ENCODE measurements at places on chromosomes 16 and 17. TPM values are rescaled to one million over a fixed set of nuclear protein-coding genes. Genes with fewer than 3 reads are reported as not detected.

GRCh38 chr17:55090079-55090492, 121.5 kb downstream of the STXBP4 start:
- no peak for DNase-seq

- no peak for DNase-seq
These were observed 2.4 kb downstream of the C1QL1 start for GRCh38 chr17:44965481-44966234.

GRCh38 chr17:37130984-37131446, 182.3 kb downstream of the AATF start:
- no peak for DNase-seq

GRCh38 chr16:991773-992172, 10.2 kb downstream of the SOX8 start:
- DNase-seq = no peak

DNA sequence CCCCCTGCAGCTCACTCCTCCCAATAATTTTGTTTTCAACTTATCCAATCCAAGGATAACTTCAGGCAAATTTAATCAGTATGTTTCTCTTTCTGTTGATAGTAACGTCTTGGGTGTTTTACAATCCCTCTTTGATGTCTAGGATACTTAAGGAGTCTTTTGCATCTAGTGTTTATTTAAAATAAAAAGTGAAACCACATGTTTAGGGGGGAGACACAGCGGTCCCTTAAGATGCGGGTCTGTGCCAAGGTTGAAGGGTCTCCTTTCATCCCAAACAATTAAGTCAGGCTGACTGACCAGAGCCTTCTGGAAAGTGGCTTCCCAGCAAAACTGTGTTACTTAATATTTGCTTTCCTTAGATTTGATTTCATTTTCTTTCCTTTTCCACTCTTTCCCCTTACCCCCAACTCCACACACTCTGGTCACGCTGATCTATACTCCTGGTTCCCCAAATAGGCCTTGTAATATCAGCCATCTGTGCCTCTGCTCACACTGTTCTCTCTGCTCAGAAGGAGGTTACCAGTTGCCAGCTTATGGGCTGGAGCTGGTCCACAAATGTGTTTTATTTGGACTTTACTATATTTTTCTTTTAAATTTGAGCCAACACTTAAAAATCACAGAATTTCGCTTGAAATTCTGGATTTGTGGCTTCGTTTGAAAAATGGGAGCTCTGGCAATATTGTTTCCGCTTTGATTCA, 11.2 kb downstream of the ANKS4B start:
- DNase-seq = no peak

- no peak for DNase-seq
These were observed 70.3 kb downstream of the CREBBP start for GRCh38 chr16:3810198-3810664.

WFIKKN2 gene
- not detected for polyA plus RNA-seq

Measured in naive B cell (primary cell).